Stimulated activated CD8-positive, alpha-beta memory T cell treated with anti-CD3 and anti-CD28 coated beads, Interleukin-4, amount 100 ng/mL, for 1 hour (primary cell): ENCODE measurements at places on chromosomes 5 and 9.

DNA sequence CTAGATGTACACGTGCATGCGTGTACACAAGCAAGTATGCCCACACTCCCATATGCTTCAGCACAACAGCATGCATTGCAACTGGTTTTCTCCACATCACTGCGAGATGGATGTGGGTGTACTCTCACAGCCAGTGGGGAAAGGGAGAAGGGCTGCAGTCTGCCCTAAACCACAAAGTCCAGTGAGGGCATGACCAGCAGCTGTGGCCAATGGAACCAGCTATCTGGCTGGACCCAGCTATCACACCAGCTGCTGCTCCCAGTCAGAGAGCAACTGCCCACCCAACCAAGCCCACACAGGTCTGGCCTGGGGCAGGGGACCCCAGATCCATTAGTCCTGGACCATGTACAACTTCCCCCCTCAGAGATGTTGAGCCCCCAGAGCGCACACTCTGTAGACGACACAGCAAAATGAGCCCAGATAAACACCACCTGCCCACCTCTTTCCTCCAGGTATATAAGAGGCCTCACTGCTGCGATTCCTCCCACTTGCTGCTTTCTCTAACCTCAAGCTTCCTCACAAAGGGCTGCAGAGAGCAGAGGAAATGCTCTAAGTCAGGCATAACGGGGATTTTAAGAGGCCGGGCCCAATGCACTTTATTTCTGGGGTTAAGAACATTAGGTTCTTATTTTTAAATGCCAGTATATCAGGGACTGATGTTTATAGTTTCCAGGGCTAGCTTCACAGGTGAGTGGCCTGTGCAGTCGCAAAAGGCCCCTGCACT lies 39.0 kb downstream of the SHB start:
- no peak for DNase-seq

- no peak for DNase-seq
Observed at GRCh38 chr5:96638561-96638960, 23.6 kb upstream of the CAST start.

DNA sequence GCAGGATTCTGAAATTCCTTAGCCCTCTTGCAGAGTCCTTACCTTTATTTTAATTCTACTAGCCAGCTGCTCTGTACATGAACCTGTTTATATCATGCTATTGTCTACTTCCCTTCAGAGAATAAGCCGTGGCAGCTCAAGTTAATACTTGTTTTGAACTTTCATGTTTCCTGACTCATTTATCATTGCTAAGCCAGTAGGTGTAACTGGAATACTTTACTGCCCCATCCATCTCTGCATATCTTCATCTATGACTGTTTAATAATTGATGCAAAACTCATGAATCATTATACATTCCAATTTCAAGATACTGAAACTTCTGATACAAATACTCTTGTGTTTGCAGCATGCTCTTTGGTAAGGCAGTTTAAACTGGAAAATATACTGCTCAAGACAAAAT lies 174.7 kb downstream of the PPP2R2B start:
- no peak for DNase-seq

- no peak for DNase-seq
Observed at GRCh38 chr9:24738421-24738961, 192.8 kb upstream of the IZUMO3 start.

DNA sequence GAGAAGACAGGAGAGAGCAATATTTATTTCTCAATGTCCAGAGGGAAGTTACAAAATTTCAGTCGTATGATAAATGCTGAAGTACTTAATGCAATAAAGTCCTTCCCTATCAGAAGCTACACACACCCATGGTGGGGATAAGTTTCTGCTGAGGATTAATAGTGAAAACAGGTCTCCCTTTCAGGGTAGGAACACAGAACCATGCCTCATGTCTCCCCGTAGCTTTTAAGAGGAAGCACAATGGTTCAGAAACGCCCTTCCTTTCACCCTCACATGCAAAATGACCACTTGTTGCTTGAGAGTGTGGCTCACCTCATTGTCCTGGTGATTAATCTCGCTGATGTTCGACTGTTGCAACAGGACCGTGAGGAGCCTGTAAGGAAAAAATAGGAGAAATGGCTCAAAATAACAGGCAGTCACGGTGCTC lies 73.6 kb downstream of the ANKRD55 start:
- no peak for DNase-seq

DNA sequence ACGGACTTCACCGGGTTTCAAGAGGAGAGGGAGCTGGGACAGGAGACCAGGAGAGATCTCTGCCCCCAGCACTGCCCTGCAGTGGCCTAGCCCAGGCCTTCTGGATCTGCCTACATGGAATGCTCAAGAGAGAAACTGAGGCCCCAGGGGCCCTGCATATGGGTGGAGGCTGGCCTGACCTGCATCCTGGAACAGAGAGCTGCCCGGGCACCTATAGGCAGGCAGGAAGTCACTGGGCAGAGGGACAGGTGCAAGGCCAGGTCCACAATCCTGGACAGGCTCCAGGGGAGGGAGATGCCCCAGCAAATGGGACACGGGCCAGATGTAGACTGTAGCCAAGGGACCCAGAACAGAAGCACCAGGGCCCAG lies 98.5 kb upstream of the RUFY1 start:
- DNase-seq, result no peak

DNA sequence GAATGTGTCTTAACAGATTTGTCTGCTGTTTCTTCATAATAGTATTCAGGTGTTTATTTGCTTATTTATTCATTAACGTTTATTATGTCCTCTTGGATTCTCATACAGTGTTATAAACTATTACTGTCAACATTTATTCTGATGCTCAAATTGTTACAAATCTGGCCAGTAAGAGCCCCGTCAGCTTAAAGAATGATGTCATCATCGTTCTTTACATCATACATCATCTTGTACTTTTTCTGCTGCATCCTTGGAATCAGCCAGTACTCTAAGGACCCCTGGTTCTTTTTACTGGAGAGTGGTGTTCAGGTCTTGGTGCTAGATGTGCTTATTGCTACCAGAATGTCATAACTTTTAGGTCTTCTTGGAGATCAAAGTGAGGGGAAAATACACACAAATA lies 86.6 kb downstream of the SH3GL2 start:
- DNase-seq, result no peak

DNA sequence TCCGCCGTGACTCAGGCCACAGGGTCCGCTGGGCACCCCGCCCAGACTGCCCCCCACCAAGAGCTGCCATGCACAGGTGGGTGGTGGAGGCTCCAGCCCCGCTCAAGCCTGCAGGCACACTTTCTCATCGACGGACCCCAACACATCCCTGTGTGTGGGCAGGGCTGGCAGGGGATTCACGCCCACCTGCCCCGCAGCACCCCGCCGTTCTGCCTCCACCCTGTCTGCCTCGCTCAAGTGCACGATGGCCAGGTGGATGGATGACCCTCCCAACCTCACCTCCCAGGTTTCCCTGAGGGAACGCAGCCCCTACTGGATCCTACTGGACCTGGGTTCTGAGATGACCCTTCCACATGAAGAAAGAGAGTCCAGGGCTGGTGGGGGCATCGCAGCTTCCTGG lies 26.1 kb upstream of the FCN1 start:
- no peak for DNase-seq

- DNase-seq, result no peak
Observed at GRCh38 chr5:159324102-159324755, 6.1 kb downstream of the IL12B start.
